ENCODE measurements at places on chromosomes 5 and 9.
A peak's percentile ranks its signal among the peaks of the same experiment; 100 is the strongest.

DNA sequence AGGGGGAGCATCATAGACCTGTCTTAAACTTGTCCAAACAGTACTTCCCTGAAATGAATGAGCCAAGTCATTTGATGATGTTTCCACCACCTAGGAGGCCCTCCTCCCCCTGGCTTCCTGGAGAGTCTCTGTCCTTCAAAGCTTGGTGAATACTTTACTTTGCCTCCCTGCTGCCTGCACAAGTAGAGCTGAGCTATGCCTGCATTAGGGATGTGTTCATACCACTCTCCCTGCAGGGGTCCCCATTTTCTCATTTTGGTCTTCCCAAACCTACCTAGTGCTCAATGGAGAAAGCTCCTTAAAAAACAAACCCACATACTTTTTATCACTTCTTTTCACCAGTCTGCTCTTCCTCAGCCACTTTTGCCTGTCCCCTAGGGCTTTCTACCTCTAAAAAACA lies 7.7 kb downstream of the CCNI2 start:
- no peak for DNase-seq

DNA sequence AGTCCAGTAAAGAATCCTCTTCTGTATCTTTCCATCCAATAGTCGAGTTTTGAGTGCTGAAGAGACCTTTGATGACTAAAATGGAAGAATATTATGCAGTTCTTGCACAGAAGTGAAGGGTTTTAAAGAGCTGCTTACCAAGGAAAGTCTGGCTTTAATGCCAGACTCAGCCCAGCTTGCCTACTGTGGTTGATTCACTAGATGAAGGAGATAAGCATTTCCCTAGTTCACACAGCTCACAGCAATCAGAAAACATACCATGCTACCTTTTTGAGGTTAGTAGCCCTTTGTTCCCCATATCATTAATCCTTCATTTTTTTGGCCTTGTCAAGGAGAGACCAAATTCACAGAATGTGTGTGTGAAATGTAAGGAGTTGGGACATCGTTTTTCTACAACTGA lies 15.3 kb downstream of the IFNA5 start:
- DNase-seq: no peak

- DNase-seq: no peak
These were observed 114.6 kb upstream of the SPOCK1 start for GRCh38 chr5:137613554-137614265.

DNA sequence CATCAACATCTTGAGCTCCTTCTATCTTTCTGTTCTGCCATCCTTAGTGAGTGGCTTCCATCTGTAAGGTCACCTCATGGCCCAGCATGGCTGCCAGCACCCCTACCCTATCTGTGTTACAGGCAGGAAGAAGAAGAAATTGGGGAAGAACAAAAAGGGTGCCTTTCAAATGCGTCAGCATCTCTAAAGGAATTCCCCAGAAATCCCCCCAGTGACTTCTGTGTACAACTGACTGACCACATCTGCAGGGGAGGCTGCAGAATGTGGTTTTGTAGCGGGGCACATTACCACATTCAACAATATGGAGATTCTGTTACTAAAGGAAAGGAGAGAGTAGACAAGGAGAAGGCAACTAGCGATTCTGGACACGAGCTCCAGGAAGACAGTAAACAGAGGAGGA lies 40.1 kb downstream of the ALG2 start:
- no peak for DNase-seq

DNA sequence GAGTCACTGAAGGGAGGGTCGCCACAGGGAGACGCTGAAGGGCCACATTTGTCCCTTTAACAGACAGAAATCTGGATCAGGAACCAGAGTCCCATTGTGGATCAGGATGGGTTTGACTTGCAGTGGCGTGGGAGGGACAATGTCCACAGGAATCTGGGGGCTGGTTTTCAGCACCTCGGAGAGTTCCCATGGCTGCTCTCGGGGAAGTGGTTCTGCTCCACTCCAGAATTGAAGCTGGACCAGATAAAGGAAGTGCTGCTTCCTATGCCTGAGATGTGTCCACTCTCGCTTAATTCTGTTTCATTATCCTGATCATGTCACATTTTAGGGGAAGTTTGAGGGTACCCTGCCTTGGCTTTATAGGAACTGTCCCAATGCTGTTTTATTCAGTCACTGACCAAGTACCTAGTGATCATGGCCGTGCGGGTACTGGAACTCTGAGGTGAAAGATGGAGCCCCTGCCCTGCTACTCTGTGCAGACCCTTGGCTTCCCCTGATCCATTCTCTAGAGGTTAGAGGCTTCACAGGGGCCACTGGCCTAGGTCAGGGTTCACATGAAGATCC lies 28.7 kb downstream of the ENHO start:
- DNase-seq: peak; percentile 78

- no peak for DNase-seq
These were observed 141.1 kb upstream of the RASEF start for GRCh38 chr9:83204047-83204446.

DNA sequence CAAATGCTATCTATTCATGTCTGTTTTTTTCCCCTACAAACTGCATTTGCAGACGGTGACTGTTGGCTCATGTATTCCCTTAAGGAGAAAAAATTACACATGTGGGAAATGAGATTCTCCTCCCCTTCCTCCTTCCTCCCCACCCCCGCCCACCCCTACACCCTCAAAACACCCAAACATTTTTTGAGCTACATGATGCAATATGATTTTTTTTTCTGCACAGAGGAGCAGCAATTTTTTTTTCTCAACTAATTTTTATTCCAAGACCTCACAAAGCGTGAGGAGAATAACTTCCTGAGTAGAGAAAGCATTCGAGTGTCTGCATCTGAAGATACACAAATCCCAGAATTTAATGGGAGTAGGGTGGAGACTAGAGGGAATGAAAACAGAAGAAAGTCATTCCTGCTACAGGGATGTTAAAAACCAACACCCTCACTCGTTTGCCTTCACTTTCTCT lies 118.1 kb downstream of the PRDM6 start:
- no peak for DNase-seq

- DNase-seq: no peak
These were observed 1390.3 kb upstream of the NUDT12 start for GRCh38 chr5:104952876-104953275.

- DNase-seq: no peak
These were observed 264.8 kb downstream of the HSPA4 start for GRCh38 chr5:133316346-133317343.

DNA sequence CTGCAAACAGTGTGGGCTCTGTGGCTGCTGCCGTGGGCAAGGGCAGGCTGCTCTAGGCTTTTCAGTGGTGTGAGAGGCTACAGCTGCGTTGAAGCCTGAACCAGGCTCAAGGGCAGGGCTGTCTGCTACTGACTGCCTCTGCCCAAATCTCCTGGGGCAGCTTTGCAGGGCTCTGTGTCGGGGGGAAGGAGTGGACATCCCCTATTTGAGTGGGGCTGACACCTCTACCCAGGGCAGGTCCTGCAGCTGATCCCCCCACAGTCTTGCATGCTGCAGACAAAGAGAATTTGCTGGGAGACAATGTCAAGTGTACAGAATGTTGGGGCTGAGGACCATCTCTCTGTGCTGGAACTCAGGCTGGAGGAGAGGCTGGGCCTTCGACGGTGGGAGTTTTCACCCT lies 240.2 kb downstream of the PBX3 start:
- DNase-seq: no peak

DNA sequence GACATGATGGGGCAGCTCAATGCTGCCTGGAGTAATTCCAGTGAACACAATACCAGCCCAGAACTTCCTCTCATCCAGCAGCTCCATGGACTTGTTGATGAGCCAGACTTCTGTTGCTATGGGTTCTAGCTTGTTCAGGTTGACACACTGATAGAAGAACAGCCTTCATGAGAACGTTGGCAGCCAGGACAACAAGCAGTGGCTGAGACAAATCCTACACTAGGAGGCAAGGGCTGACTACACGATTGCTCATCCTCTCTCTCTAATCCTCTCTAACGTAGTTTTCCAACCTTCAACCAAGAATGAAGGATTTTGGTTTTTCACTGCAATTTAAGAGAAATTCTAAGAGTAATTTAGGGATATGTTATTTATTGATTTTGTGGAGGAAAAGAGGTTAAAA lies 67.8 kb downstream of the NIPSNAP3B start:
- no peak for DNase-seq

GRCh38 chr5:15420201-15420600 lies 79.8 kb upstream of the FBXL7 start:
- no peak for DNase-seq

GRCh38 chr9:111975709-111976108 lies 79.1 kb downstream of the UGCG start:
- no peak for DNase-seq

GRCh38 chr5:117473165-117473564 lies 898.5 kb upstream of the SEMA6A start:
- DNase-seq: no peak

- DNase-seq: peak; percentile 4
These were observed 125.6 kb downstream of the TMEM161B start for GRCh38 chr5:88142886-88143692.

DNA sequence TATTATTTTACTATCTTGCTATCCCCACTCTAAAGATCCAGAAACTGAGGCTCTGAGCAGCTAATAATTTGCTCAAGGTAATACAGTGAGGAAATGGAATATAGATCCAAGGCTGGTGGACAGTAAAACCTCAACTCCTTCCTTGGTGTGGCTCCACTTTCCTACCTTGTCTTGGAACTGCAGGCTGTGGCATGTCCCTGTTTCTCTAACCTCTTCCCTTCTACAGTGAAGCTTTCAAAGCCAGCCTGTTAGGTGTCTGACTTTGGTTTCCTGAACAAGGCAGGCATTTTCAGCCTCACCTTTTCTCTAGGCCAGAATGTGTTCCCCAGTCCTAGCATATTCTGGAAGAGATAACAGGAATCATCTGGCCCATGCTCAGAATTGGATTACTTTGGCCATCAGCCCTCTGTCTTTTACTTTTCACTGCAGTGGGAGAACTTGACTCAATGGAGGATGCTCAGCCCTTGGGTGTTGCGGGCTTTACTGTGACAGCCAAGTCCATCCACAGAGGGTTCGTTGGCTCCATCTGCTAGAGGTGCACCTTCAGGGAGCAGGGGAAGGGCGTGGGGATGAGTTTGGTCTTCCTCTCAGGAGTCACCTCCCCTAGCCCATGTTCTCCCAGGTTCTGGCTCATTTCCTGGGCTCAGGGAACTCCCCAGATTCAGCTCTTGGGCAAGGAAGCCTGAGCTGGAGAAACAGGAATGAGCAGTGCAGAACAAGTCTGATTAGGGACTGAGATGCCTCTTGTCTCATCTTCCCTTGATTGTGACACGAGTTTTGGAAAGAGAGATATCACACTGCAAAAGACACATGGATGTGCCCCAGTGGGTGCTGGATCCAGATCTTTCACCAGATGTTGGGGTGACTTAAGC lies 1.1 kb downstream of the NIPAL4 start:
- no peak for DNase-seq

DNA sequence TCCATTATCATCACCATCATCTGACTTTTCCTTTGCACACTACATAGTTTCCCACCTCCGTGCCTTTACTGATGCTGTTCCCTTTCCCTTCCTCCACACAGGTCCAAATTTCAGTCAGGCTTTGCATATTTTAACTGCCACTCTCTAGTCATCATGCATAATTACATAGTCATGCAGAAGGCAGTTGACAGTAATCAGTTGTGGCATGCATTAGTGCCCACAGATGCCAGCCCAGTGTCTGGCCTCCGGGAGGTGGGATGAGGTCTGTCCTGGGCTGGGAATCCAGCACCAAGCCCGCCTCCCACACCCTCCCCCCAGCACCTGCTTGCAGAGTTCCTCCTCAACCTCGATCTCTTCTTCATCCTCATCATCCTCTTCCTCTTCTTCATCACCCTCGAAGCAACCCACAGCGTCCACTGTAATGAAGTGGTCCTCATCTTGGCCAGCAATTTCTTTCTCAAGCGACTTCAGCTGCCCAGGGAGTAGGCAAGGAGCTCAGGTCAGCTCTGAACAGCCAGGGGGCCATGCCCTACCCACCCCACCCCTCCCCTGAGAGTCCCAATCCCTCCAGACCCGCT lies 8.8 kb downstream of the BBLN start:
- DNase-seq: no peak

- no peak for DNase-seq
These were observed 157.1 kb upstream of the MPDZ start for GRCh38 chr9:13436591-13436990.

GRCh38 chr5:108271127-108271526 lies 110.8 kb downstream of the FBXL17 start:
- no peak for DNase-seq

GRCh38 chr9:36402536-36402935 lies 2.5 kb upstream of the RNF38 start:
- DNase-seq: no peak

- no peak for DNase-seq
These were observed 18.5 kb upstream of the SNAPC3 start for GRCh38 chr9:15404171-15404570.

DNA sequence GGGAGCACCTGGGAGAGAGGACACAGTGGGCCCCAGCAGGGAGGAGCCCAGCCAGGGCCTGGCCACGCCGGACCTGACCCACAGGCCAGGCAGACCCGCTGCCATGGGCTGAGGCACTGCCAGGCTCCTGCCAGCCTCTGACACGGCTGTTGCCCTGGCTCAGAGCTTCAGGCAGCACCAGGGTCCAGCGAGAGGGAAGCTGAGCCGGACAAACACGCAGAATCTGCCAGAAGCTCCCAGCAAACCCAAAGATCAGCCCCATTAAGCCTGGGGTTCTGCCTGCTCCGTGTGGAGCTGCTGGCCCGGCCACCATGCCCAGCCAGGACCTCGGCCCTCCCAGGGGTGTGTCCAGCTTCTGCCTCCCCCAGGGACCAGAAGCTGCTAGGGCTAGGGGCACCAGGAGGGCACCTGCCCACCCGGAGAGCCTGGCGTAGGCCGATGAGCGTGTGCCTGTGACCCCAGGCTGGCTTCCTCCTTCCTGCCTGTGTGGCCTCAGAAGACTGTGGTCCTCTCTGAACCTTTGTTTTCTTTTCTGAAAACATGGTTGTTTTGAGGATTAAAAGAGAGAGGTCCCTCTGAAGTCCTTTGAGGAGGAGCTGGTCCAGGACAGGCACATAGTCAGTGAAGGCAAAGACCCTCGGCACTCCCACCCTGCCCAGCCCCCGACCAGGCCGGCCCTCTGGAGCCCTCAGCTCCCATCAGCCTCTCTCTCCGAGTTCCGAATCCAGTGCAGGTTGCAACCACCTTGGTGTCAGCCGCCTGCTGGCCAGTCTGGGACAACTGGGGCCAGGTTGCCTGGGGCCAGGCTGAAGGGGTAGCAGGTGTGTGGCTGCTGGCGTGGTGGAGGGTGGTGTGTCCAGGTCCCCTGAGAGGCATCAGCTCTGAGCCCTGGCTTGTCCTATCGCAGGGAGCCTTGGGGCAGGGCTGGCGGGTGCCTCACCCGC lies 39.6 kb downstream of the KCNT1 start:
- DNase-seq: no peak

- DNase-seq: no peak
These were observed 290.6 kb downstream of the FBXL7 start for GRCh38 chr5:15790446-15791018.

DNA sequence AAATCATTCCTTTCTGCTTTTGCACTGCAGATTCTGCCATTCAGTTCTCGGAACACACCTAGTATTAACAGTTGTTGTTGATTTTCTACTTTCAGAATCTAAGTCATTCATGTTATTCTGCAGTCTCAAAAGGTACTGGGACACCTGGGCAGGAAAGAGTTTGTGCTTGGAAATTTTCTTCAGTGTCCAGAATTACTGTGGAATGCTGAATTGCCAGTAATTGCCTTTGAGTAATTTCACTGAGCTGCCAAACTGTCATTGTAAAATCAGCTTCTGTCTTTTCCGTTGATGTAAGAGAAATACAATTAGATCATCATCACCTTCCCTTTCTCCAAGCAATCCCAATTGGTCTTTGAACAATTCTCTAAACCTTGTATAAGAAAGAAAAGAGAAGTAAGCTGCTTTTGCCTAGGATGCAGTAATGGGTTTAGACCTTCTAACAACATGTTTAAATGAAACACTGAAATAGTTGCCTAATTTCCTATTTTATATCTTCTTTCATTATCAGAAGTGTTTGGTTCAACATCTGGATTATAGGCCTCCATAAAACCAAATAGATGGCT lies 75.7 kb upstream of the TGFBR1 start:
- DNase-seq: no peak
